ENCODE measurements at places on chromosomes 6 and 20.

DNA sequence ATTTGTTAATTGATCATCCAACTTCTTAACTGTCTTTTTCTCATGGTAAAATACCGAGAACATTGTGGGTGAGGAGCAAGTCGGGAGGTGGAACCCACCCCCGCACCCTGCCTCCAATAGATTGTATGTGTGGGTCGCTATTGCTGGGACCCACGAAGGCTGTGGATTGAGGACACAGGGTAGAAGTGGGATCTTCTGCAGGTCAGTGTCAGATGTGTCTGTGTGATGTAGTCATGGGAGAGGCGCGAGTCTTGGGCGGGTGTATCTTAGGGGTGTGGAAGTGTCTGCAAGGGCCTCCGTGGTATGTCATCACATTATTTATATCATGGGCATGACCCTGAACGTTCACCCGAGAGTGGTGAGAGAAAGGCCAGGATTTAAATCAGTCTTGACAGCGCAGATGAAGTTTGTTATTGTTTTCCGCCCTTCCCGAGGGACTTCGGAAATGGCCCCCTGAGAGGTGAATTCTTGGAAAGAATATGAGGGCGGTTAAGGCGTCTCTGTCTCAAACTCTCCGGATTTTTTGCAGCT lies 472 bp upstream of the PAQR8 start:
- DNase-seq = peak; percentile 8

DNA sequence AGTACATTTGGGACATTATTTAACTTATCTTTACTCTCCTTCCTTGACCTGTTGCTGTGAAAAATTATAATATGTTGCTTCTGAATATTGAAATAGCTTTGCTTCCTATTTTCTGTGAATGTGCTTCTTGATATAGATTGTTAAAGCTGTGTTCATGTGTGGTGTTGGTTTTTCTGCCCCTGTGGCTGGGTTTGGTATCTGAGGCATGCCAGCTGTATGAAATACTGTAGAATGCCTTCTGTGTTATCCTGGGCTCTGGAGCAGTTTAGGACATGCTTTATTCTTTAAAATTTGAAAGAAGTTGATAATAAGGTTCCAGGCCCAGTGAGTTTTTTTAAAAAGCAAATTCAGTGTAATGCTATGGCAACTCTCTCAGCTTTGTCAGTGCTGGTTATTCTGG lies 71.7 kb downstream of the HIVEP1 start:
- DNase-seq = no peak

GRCh38 chr20:61525781-61526431 lies 273.8 kb downstream of the CDH4 start:
- no peak for DNase-seq

- DNase-seq = no peak
Measured at GRCh38 chr20:21339499-21339898, 36.4 kb downstream of the XRN2 start.

GRCh38 chr6:139868576-139868975 lies 494.1 kb upstream of the CITED2 start:
- DNase-seq = no peak

GRCh38 chr20:50560867-50561266 lies 50.7 kb downstream of the PTPN1 start:
- DNase-seq = no peak

Data from astrocyte of the spinal cord (primary cell).